Smooth muscle cell of the brain vasculature (primary cell): ENCODE measurements at places on chromosomes 13 and 19.

- DNase-seq = no peak
These were observed 4.3 kb upstream of the HDGFL2 start for GRCh38 chr19:4467835-4468234.

DNA sequence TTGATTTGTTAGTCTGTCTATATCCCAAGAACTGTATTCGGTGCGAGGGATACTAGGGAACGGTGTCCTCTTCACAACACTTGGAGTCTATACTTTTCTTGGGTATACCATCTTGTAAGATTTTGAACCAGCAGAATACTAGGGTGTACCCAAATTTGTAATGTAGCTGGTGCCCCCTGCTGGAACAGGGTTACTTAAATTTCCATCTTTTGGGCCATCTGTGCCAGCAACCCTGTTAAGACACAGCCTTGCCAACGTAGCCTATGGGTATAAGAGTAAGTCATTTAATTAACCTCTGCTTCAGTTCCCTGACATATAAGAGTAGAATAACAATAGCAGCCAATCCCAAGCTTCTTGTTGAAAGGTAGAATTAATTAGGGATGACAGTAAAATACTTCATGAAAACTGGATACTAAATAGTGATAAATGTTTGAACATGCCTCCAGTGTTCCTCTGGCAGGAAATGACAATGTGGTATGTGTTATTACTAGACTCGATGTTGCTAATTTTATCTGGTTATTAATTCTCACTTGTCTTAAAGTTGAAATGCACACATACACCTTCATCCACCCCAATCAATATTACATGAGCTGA lies 607.6 kb downstream of the FGF9 start:
- peak; percentile 4 for DNase-seq

DNA sequence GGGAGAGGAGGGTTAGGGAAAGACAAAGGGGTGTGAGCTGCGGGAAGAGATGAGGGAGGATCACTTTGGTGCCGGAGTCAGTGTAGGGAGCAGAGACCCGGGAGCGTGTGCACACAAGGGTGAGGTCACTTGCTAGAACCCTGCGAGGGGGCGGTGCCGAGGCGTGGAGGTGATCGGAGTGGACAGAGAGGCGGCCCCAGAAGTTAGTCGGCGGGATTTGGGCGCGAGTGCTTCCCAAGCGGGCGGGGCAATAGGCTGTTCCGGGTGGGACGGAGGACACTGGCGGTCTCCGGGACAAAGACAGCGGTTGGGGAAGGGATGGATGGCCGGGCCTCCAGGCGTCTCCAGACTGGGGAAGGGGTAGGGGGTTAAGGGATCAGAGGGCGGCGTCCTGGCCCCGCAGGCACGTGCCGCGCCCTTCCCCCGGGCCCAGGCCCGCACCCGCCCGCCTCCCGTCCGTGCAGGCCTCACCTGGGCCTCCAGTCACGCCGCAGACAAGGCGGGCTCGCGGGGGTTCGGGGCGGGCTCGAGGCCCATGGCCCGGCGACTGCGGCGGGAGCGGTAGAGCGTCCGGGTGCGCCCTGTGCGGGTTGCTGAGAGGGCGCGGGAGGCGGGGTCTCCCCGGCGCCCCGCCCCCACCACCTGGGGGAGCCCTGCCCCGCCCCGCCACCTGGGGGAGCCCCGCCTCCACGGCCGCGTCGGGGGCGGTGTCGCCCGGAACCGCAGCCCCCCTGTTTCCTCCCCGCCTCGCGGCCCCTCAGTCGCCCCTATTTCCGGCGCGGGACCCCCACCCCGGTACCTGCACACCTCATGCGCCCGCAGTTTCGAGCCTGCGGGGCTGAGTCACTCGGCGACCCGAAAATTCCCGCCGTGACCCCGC lies at the start of gene LPAR2:
TSS of gene LPAR2 (minus strand) at position 600 of the 880 bp plus-strand sequence. CDS start 945 bp downstream, outside the sequence.
- DNase-seq = no peak

DNA sequence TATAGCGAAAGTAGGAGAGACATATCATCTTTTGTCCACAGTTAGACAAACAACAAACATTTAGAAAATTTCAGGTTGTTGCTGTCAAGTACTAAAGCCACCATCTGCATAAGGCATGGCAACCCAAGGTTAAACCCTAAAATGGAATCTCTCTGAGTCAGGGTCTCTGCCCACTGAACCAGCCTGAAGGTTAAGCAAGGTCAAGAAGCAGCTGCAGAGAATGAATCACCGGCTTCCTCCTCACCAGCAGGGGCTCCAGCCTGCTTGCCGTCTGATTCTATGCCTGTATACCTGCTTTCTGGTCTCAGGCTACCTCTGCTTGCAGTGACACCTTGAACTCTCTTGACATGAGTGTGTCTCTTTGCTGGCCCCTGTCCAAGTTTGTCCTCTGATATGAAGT lies 726.2 kb upstream of the SGCG start:
- no peak for DNase-seq
